Fibroblast of villous mesenchyme (primary cell): ENCODE measurements at places on chromosomes 7 and 10.

DNA sequence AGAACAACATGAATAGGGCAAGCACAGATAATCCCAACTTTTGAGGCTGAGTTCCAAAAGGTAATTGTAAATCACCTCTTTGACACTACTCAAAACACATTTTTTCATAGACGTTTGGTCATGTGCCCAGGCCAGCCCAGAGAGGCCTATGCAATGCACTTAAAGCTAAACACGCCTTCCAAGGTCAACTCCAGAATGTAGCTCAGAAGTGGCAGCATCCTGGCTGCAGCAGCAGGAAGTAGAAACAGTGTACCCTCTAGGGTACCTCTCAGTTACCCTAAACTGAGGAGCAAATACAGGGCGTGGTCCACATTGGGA, 58.7 kb downstream of the OSBPL3 start:
- DNase-seq: no peak

DNA sequence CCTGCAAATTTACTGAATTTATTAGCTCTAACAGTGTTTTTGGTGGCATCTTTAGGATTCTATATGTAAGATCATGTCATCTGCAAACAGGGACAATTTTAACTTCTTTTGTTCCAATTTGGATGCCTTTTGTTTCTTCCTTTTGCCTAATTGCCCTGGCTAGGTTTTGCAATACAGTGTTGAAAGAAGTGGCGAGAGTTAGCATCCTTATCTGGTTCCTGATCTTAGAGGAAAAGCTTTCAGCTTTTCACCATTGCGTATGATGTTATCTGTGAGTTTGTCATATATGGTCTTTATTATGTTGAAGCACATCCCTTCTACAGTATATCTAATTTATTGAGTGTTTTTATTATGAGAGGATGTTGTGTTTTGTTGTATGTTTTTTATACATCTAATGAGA, 301.4 kb downstream of the PTPRN2 start:
- no peak for DNase-seq

DNA sequence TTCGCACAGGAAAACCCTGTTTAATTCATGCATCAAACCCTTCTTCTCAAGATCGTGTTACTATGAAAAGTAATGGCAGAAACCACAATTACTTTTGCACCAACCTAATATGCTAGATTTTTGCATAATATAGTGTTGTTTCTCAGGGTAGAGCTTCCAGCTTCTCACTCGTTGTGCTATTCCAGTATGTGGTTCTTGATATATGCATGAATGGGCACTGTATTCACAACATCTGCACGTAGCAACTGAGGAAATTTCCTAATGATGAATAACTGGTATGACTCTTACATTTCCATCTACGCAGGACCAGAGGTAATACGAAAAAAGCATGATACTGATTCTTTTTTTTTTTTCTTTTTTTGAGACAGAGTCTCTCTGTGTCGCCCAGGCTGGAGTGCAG, 326.6 kb upstream of the GALNT17 start:
- DNase-seq: no peak

DNA sequence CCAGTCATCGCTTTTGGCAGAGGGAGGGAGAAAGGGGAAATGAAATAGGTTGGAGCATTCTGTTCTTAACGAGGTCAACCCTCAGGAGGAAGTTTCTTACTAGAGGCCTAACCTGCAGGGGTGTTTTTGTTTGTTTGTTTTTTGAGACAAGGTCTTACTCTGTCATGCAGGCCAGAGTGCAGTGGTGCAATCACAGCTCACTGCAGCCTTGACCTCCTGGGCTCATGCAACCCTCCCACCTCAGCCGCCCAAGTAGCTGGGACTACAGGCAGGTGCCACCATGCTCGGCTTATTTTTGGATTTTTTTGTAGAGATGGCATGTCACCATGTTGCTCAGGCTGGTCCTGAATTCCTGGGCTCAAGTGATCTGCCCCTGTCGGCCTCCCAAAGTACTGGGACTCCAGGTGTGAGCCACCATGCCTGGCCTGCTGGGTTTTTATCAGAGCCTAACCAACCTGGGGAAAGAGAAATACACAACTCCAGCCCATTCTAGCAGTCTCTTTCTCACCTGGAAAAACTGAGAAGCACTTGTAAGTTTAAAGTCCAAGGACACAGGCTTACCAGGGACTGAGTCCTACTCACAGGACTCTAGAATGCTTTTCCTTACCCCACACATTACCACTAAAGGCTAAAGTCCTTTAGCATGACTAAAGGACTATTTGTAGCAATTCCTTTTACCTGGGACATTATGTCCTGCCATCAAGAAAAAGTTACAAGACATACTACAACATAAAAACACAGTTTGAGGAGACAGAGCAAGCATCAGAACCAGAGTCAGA, 101.0 kb upstream of the EGFR start:
- no peak for DNase-seq

DNA sequence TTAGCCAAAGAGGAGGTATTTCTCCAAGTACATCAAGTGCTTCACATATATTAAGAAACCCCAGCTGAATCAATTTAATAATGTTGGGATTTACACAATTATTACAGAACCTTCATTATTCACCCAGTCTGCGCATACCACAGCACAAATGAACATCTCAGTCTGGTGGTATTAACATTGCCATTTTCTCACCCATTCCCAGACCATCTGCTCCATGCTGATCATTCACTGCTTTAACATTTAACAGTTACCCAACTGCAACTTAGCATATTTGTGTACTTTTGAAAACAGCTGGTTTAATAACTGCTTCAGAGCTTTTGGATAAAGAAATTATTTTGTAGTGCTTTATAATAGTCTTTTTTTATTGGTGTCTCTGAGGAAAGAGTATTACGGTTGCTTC, 1072.1 kb downstream of the NXPH1 start:
- DNase-seq: no peak

DNA sequence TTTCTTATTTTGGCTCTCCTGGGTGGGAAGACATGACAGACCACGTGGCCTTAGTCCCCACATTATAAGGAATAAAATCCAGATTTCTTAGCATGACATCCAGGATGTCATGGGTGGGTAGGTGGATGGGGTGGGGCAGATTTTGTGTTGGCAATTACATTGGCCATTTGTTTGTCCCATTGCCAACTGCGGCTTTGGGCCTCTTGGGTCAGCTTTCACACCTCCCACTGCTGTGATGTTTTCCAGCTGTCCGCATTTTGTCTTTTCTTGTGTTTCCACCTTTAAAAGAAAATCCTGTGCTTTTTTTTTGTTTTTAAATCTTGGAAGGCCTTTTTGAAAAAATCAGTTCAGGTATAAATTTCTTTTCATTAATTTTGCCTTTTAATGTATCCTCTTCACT, 237.0 kb downstream of the SDK1 start:
- no peak for DNase-seq

GRCh38 chr7:840001-840600, 7.8 kb downstream of the SUN1 start:
- no peak for DNase-seq

DNA sequence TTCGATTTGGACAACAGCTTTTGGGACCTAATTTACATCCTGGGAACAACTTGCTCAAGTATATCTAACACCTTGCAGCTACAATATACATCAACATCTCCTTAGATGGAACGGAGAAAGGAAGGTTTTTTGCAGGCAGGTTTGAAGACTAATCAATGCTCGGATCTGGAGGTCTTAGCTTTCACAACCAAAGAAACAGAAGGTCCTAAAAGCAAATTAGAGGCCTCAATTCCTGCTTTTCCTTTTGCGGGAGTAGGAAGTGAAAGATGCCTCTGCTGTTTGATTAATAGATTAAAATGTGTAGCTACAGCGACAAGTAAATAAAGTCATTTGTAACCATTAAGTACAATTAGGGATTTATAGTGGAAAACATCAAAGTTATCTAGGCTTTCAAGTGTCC, 3.7 kb upstream of the SP8 start:
- DNase-seq: no peak

GRCh38 chr10:100186253-100187212, 704 bp upstream of the ERLIN1 start:
- DNase-seq: peak; percentile 60

DNA sequence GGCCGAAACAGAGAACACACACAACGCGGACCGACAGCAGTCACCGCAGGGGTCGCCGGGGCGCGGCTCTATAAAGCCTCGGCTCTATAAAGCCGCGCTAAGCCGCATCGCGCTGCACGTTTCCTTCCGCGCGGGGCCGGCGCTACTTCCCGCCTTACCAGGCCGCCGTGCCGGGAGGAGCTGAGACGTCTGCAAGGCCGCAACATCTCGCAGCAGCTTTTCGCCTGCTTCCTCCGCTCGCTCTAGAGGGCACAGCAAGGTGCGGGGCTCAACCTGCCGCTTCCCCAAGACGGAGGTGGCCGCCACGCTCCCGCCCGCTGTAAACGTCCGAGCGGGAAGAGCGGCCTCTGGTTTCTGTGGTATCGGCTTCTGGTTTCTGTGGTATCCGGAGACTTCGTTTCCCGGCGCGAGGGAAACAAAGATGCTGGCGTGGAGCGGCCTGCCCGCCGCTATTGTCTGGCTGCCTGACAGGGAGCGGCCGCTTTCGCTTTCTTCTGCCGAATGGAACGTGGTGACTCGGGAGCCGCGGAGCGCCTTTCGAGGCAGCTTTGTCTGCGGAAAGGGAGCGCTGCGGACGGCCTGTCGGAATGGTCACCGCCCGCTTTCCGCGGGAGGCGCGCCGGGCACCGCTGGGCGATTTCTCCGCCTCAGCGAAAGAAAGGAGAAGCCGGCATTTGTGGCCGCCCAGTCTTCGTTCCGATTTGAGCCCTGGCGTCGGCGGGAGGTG, 91.8 kb downstream of the SPAG6 start:
- peak; percentile 89 for DNase-seq

GRCh38 chr7:155790666-155791065, 21.6 kb downstream of the SHH start:
- DNase-seq: no peak

DNA sequence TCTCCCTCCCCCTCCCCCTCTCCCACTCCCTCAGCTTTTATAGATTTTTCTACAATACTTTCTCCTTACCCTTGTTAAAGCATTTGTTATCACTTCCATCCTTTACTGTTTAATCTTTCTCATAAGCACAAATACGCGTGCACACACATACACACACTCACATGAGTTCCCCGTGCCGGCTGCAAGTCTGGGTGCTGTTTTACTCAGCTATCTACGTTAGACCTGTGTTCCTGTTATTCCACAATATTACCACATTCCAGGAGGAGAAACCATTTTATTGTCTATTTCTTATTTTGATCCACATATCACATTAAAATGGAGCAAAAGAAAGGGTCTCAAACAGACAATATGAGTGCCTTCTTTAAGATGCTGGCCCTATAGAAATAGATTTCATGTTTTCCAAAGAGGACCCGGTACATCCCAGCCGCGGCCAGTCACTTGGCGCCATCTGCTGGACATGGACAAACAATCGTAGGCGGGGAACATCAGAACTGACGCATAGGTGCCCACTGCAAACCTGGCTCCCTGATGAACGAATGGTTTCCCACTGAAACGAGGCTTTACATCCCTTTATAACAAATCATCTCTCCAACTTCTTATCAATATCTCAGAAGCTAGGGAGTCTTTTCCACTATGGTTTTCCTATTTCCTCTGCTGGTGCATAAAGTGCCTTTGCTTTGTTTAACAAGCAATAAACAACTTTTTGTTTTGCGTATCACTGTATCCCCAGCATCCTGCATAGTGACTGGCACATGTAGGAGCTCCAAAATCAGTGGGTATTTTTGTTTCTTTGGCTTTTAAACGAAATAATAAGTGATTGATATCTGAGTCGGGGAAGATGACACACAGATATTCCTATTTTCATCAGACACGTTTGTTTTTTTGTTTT, 25.2 kb upstream of the OPTN start:
- DNase-seq: peak; percentile 64

DNA sequence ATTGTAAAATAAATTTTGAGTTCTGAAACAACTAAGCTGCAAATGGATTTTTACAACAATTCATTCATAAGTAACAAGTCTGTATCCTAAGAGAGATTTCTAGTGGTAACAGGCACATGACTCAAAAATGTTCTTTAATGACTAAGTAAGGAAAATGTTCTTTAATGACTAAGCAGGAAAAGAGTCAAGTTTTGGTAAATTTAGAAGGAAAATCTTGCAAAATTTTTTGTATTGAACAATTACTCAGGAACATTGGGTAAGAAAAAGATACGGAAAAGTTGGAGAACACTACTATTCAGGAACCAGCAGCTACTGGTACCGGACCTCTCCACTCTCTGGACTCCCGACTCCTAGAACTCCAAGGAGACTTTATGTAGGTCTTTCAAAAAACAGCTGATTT, 33.5 kb downstream of the HYCC1 start:
- DNase-seq: peak; percentile 67

GRCh38 chr10:100516847-100517246, 2.8 kb downstream of the SEC31B start:
- no peak for DNase-seq

DNA sequence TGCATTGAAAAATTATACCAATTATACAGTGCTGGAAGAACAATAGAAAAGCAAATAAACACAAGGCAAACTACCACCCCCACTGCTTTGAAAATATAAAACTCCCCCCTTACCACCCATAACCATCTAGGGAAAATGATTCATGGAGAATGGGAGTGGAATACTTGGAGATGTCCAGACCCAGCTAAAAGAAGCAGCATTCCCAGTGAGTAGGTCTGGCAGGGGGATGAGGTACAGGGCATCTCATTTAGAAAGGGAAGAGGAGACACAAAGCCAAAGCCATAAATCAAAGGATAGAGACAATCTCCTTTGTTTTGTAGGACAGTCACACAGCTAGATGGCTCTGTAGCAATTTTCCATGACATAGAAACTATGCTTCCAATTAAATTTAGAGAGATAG, 36.0 kb upstream of the DGKI start:
- DNase-seq: no peak

GRCh38 chr7:120077777-120078176, 195.2 kb upstream of the KCND2 start:
- DNase-seq: no peak

- DNase-seq: peak; percentile 68
These were observed 227.4 kb upstream of the KAT6B start for GRCh38 chr10:74598891-74599566.

DNA sequence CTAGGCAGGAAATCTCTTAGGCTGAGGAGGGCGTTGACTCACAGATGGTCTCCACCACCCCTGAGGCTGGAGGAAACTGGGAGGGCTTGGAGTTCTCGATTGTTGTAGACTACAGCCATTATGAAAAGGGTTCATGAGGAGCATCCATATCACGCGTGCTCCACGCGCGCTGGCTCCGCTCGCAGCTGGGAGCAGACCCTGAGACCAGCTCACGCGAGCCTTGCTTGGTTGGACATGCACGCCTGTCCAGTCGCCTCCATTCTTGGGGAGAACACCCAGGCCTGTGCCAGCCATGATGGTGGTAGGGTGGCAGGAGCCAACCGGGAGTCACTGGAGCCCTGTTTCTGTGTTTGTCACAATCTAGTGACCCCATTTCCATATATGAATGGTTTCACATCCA, 139.1 kb downstream of the TCERG1L start:
- no peak for DNase-seq

DNA sequence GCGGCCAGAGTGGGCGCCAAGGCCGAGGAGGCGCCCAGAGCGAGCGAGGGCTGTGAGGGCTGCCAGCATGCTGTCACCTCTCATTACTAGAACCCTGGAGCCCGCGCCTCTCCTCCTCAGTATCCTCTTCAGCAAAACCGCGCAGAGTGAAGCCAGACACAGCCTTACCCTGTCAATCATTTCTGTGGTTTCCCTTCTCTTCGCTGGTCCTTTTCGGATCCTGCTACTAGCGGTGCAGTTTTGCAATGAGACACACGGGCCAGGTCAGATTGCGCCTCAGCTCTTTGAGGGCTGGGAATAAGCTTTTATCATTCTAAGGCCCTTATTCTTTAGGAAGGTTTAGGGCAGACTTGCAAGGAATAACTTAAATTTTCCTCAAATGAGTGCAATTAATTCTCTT, 55.5 kb upstream of the FAM171A1 start:
- DNase-seq: no peak
